ENCODE measurements at places on chromosomes 4 and X. TPM values are rescaled to one million over a fixed set of nuclear protein-coding genes. Genes with fewer than 3 reads are reported as not detected.

The CCKAR gene
- total RNA-seq = not detected

DNA sequence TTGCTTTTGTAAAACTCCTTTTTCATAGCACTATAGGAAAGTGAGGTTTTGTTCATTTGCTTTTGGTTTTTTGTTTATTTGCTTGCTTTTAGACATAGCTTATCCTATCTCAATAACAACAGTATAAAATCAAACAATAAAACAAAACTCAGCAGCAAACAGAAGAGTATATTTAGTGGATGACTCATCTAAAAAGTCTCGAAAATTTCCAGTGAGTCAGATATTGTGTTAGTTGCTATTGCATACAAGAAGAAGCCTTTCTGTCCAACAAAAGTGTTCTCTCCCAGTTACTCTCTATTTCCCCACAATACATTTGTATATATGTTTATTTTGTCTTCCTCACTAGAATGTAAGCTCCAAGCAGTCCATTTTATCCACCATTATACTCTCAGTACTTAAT is 36.0 kb upstream of the NPNT start:
- H3K36me3 ChIP-seq = no peaks in the 10 kb centered on the region
- H3K27me3 ChIP-seq = no peaks in the 10 kb centered on the region
- no peak for DNase-seq
- H3K27ac ChIP-seq = no peak overlapping the region

GRCh38 chr4:26088433-26088928 is 174.5 kb downstream of the SMIM20 start:
- no peaks in the 10 kb centered on the region for H3K36me3 ChIP-seq
- H3K4me1 ChIP-seq = no peaks in the 10 kb centered on the region
- no peak for DNase-seq
- H3K27ac ChIP-seq = no peak overlapping the region

DNA sequence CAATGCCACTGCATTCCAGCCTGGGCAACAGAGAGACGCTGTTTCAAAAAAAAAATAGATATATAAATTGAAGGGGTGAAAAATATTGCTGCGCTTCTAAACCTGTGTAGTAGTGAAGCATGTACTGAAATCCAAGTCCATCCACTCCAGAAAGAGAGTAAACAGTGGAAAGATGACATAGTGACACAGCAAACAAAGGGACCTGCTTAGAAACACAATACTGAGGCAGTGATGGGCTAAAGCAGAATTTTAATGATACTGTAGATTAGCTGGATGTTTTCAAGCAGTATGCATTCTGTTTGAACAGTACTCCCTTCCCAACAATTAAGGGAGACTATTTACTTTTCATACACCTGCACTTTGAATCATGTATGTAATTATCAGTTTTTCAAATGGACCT is 42.5 kb downstream of the TFDP3 start:
- DNase-seq = no peak
- H3K4me1 ChIP-seq = no peaks in the 10 kb centered on the region
- no peaks in the 10 kb centered on the region for H3K36me3 ChIP-seq
- H3K4me3 ChIP-seq = no peak overlapping the region
- no peak overlapping the region for H3K27ac ChIP-seq

DNA sequence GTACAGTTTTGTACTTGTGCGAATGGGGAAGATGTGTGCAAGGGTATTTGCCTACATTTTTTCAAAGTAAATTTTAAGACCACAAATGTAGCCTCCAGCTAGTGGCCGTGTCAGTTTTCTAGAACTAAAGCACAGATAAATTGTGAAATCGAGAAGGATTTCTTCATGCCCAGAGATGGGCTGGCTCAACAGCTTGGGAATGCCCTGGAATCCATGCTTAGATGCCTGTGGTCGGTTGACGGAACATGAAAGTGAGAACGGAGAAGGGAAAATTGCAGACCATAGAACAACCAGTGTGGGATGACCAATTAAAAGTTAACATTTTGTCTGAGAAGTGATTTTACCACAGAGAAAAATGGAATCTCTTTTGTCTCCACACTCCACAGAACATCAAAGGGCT is 73.2 kb upstream of the VCX2 start:
- no peaks in the 10 kb centered on the region for H3K36me3 ChIP-seq
- H3K27me3 ChIP-seq = no peaks in the 10 kb centered on the region
- H3K4me3 ChIP-seq = no peak overlapping the region
- H3K4me1 ChIP-seq = no peaks in the 10 kb centered on the region
- no peak overlapping the region for H3K27ac ChIP-seq

The TGIF2LX gene
- total RNA-seq = not detected

- no peak for DNase-seq
- H3K27me3 ChIP-seq = no peaks in the 10 kb centered on the region
- H3K36me3 ChIP-seq = no peaks in the 10 kb centered on the region
- no peak overlapping the region for H3K27ac ChIP-seq
- no peaks in the 10 kb centered on the region for H3K4me1 ChIP-seq
- no peak overlapping the region for H3K4me3 ChIP-seq
These were observed 401.8 kb upstream of the RPS6KA3 start for GRCh38 chrX:20668550-20668949.

GRCh38 chrX:12901486-12901885 is 4.9 kb upstream of the TLR8 start:
- H3K4me3 ChIP-seq = no peak overlapping the region
- no peak overlapping the region for H3K27ac ChIP-seq
- peak; percentile 34 for DNase-seq
- no peaks in the 10 kb centered on the region for H3K27me3 ChIP-seq
- H3K36me3 ChIP-seq = no peaks in the 10 kb centered on the region
- no peaks in the 10 kb centered on the region for H3K4me1 ChIP-seq

The F9 gene
- total RNA-seq = not detected

DNA sequence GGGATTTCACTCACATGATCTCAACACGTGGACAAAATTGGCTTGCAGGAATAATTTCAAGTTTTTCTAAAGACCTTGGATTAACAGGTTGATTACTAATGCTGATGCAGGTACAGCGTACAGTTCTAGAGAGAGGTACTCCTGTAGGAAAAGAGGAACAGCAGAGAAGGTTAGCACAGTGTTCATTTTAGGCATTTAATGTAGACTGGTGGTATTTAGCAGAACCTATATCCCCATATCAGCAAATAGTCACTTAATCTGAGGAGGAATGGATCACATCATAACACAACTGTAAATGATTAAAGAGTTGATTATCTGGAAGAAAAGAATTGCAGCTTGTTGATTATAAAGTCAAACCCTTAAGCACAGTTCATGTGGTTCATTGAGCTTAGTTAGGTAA is 620 bp downstream of the CXCL10 start:
- H3K4me3 ChIP-seq = no peak overlapping the region
- no peak for DNase-seq
- H3K27me3 ChIP-seq = no peaks in the 10 kb centered on the region
- H3K4me1 ChIP-seq = no peaks in the 10 kb centered on the region
- H3K36me3 ChIP-seq = no peaks in the 10 kb centered on the region

The AWAT2 gene
- not detected for total RNA-seq

GRCh38 chrX:24392709-24393108 is 32.3 kb downstream of the SUPT20HL1 start:
- no peak overlapping the region for H3K4me3 ChIP-seq
- no peak for DNase-seq
- no peak overlapping the region for H3K27ac ChIP-seq
- peaks cover 2% of the 10 kb centered on the region for H3K4me1 ChIP-seq

- H3K27ac ChIP-seq = no peak overlapping the region
- no peak overlapping the region for H3K4me3 ChIP-seq
- no peaks in the 10 kb centered on the region for H3K27me3 ChIP-seq
These were observed 726.7 kb downstream of the C4orf33 start for GRCh38 chr4:129822701-129823100.

- no peaks in the 10 kb centered on the region for H3K27me3 ChIP-seq
- no peak overlapping the region for H3K27ac ChIP-seq
- no peaks in the 10 kb centered on the region for H3K36me3 ChIP-seq
These were observed 27.7 kb downstream of the NHSL2 start for GRCh38 chrX:71938371-71938770.

The MOB1B gene
- 15.2 TPM for total RNA-seq

The GPR50 gene
- total RNA-seq = not detected

The TMEM154 gene
- total RNA-seq = 1.3 TPM

GRCh38 chr4:125994024-125994423 is 679.3 kb downstream of the FAT4 start:
- DNase-seq = no peak
- H3K4me1 ChIP-seq = no peaks in the 10 kb centered on the region
- no peak overlapping the region for H3K4me3 ChIP-seq
- no peaks in the 10 kb centered on the region for H3K27me3 ChIP-seq
- H3K27ac ChIP-seq = no peak overlapping the region

The ZAR1 gene
- not detected for total RNA-seq

- H3K27me3 ChIP-seq = no peaks in the 10 kb centered on the region
- H3K4me3 ChIP-seq = no peak overlapping the region
- no peak overlapping the region for H3K27ac ChIP-seq
- DNase-seq = no peak
These were observed 143.1 kb downstream of the ARSF start for GRCh38 chrX:3184176-3184930.

DNA sequence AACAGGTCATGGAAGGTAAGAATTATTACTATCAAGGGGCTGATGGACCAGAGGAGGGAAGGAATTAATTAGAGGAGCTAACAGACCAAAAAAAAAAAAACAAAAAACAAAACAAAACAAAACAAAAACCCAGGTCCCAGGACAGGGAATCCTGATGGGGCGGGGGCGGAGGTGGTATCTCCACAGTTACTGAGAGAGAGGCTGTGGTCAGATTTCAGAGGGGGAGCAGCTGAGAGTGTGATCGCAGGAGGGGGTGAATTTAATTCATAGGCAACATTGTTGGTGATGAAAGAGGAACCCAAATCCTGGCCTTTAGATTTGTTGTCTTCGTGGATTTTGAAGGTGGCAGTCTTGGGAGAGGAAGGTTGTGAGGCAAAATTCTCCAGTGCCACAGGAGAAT is 389.4 kb downstream of the UNC5C start:
- no peak overlapping the region for H3K4me3 ChIP-seq
- no peaks in the 10 kb centered on the region for H3K27me3 ChIP-seq
- H3K27ac ChIP-seq = no peak overlapping the region
- no peaks in the 10 kb centered on the region for H3K4me1 ChIP-seq

The GRPEL1 gene
- total RNA-seq = 37.0 TPM

The PFKFB1 gene
- not detected for total RNA-seq

The ADH1B gene
- 193 TPM for total RNA-seq

DNA sequence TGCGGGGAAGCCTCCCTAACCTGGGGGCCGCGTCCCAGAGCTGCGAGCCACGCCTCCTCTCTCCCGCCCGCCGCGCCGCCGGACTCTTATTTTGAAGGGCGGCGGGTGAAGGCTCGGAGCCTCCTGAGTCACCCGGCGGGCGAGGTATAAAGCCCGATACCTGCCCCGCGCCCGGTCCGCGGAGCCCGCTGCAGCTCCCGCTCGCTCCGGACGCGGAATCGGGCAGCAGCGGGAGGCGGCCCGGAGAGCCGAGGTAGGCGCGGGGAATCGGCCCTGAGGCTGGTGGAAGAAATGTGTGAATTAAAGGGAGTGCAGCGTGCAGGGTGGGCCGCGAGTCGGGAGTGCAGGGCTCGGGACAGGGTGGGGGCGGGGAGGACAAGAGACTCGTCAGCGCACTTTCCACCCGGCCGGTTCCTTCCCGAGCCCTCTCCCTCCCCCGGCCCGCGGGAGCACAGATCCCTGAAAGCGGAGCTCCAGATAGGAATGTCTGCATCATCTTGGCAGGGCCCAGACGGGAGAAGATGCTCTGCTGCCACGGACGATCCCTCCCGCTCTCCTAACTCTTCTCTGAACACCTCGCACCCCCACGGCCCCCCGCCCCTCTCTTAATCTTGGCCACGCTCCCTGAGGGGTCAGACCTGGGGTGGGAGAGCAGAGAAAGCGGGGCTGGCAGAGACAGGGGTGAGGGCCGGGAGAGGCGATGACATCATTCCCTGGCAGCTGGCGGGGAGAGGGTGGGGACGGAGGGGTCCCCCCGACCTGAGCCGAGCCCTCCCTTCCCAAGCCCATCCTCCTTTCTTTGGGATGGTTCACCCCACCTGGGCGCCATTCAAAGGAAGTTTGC is 177.9 kb downstream of the CBR4 start:
- H3K4me3 ChIP-seq = peak overlapping the region; percentile 96
- H3K4me1 ChIP-seq = peaks cover 5% of the 10 kb centered on the region
- no peaks in the 10 kb centered on the region for H3K36me3 ChIP-seq
- no peaks in the 10 kb centered on the region for H3K27me3 ChIP-seq
- peak; percentile 88 for DNase-seq

The HAND2 gene
- 99.9 TPM for total RNA-seq
